ENCODE measurements at places on chromosomes 5 and 9.

- no peak for DNase-seq
Observed at GRCh38 chr5:82234885-82235284, 43.3 kb downstream of the RPS23 start.

GRCh38 chr5:97844797-97845196 lies 661.8 kb upstream of the RIOK2 start:
- DNase-seq: no peak

GRCh38 chr5:88393042-88393441 lies 124.4 kb upstream of the TMEM161B start:
- DNase-seq: no peak

GRCh38 chr9:12776513-12777055 lies 1.8 kb downstream of the LURAP1L start:
- no peak for DNase-seq

GRCh38 chr9:36051317-36051716 lies 14.6 kb downstream of the RECK start:
- DNase-seq: no peak

DNA sequence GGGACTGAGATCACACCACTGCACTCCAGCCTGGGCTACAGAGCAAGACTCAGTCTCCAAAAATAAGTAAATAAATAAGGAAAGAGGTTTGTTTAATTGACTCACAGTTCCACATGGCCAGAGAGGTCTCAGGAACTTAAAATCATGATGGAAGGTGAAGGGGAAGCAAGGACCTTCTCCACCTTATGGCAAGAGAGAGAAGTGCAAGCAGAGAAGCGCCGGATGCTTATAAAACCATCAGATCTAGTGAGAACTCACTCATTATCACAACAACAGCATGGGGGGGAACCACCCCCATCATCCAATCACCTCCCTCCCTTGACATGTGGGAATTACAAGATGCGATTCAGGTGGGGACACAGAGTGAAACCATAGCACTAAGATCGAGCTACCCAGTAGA lies 22.8 kb upstream of the RGMB start:
- DNase-seq: no peak

- DNase-seq: peak; percentile 94
Observed at GRCh38 chr9:119963798-119964372, 594.6 kb upstream of the BRINP1 start.

GRCh38 chr9:70679845-70680244 lies 265.4 kb upstream of the KLF9 start:
- DNase-seq: no peak

GRCh38 chr5:5037674-5038073 lies 102.5 kb upstream of the ADAMTS16 start:
- no peak for DNase-seq

GRCh38 chr5:91139572-91140200 lies 243.4 kb downstream of the ARRDC3 start:
- no peak for DNase-seq

DNA sequence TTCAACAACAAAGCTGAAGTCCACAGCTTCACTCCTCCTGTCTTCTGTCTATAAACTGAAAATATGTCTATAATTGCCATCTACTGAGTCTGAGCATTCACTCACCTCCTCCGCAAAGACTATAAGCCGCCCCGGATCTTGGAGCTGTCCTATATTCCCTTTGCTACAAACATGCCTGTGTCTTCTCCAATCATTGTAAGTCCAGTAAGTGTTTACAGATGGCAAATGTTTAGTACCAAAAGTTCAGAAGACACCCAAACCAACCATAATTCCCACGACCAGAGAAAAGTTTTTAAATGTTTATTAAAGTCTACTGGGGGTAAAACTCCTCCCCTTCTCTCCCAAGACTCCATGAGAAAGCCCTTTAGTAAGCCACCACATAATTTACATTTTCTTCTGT lies 80.9 kb downstream of the EBF1 start:
- no peak for DNase-seq

- no peak for DNase-seq
Observed at GRCh38 chr9:121336665-121337064, 33.4 kb downstream of the STOM start.

GRCh38 chr5:169814522-169814921 lies 165.8 kb downstream of the INSYN2B start:
- no peak for DNase-seq

DNA sequence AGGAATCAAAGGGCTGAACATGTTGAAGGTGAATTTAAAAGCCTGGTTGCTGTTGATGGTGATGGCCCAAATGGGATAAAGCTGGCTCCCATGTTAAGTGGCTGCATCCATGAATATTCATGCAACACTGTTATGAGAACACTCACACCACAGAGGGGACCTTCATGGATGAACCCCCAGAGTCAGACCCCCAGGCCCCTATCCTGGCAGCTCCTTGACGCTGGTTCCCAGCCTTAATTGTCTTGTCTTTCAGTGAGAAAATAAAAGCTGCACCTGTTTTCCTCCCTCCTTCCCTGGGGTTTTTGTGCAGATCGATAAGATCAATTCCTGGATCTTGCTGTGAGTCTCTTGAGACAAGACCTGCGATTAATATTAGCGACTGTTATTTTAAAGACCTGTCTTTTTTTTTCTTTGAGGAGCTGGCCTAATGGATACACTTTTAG lies 371.7 kb downstream of the ICE1 start:
- DNase-seq: no peak

- peak; percentile 59 for DNase-seq
Observed at GRCh38 chr9:70255486-70255885, 3.3 kb upstream of the SMC5 start.

GRCh38 chr9:75101004-75101588 lies 12.8 kb downstream of the OSTF1 start:
- DNase-seq: no peak

DNA sequence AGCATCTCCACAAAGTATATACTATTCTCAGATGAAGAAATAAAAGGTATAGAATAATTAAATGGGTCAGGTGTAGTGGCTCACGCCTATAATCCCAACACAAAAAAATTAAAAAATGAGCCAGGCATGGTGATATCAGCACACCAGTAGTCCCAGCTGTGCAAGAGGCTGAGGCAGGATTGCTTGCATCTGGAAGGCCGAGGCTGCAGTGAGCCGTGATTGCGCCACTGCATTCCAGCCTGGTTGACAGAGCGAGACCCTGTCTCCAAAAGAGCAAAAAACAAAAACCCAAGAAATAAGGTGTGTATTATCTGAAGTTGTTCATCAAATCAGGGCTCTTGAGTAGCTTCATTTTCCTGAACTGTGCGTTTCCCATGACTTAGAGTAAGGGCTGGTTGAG lies 83.2 kb upstream of the MYO10 start:
- DNase-seq: no peak

- DNase-seq: no peak
Observed at GRCh38 chr5:117888688-117889087, 1099.7 kb downstream of the DTWD2 start.

- DNase-seq: no peak
Observed at GRCh38 chr9:117307701-117308100, 107.2 kb downstream of the ASTN2 start.

DNA sequence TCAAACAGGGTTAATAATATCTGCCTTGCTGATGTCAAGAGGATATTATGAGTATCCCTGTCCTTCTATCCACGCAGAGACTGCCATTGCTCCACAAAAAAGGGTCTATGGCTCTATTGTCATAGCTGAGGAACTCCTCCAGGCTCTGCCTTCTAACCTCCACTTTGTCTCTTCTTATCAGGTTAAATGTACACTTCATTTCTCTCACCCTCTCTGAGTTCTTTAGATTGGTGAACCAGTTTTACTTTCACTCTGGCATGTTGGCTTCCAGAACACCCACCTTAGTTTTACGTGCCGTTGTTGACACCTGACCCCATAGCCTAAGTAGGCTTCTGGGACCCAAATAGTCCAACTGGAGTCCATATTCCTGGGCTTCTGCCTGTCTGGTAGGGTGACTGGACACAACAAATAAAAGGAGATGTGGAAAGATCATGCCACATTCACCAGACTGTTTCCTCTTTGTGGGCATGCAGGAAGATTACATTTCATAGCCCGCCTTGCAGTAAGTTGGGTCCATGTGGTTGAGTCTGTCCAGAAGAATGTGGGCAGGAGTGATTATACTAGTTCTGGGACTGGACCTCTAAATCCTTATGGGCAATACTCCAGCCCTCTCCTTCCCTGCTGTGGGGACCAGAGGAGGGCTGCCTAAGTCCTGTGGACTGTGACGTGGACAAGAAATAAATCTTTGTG lies 350.4 kb upstream of the CLINT1 start:
- no peak for DNase-seq

- no peak for DNase-seq
Observed at GRCh38 chr9:134619448-134619982, 22.1 kb upstream of the COL5A1 start.

- DNase-seq: no peak
Observed at GRCh38 chr9:126885131-126885641, 24.7 kb downstream of the ZBTB34 start.

DNA sequence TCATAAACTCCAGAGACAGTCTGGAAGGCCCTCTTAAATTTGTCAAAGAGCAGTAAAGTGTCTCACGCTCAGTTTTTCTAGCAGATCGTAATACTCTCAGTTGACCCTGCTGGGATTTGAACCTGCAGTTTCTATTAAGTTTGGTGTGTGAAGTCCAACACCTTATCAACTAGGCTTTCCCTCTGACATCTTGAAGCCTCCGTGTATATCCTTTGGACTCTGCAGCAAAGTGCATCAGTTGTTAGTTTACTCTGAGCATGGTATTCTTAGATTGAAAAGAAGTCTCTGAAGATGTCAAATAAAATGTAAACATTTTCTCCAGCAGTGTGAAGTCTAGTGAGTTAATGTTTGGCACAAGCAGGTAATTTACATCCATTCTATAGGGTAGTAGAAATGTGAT lies 2.4 kb downstream of the FUBP3 start:
- no peak for DNase-seq

DNA sequence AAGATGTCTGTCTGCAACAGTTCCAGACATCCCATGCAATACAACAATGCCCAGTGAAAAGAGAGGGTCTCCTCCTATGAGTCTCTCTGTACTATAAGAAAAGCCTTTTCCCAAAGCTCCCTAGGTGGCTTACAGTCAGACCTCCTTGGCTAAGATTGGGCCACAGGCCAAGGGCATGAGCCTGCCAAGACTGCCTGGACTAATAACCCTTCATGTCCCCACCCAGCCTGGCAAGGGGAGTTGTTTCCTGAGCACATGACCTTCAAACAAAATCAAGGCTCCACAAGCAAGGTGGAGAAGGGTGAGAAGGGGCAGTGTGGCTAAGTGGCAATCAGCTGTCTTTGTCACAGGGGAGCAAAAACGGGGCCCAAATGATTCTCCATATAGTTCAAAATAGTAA lies 75.6 kb upstream of the ZSWIM6 start:
- DNase-seq: no peak

GRCh38 chr5:103385722-103386121 lies 127.2 kb downstream of the MACIR start:
- DNase-seq: no peak

DNA sequence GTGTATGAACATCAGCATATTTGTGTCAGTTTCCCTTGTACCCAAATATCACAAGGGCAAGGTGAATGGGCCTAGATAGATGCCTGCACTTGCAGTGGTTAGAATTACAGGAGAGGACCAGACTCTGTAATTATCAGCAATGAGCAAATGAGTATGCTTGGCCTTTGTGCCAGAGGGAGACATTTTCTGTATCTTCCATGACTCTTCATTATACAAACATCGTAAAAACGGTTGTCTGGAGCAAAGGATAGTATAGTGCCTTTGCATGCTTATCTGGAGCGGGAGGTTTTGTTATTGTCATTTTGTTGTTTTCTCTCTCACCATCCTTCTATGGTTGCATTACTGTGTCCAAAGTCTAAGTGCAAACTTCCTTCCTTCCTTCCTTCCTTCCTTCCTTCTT lies 1568.5 kb upstream of the NUDT12 start:
- DNase-seq: no peak

GRCh38 chr9:4117835-4118610 lies 181.8 kb downstream of the GLIS3 start:
- DNase-seq: no peak

GRCh38 chr5:89324990-89325389 lies 442.0 kb upstream of the MEF2C start:
- no peak for DNase-seq

DNA sequence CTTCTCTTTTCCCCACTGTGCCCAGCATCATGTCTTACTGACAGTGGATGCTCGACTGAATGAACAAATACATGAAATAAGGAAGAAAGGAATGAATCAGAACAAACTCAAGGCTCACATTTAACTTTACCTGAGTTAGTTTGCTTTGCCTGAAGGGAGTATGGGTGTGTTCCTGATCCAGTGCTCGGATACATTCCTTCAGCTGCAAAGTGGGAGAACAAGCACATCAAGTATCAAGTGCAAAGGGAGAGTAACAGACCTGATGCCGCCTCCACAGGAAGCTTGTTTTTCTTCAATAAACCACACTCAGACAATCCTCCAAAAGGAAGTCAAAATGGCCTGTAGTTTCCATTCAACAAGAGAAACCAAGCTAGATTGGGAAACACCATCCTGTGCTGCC lies 66.1 kb downstream of the KIF24 start:
- DNase-seq: no peak

- no peak for DNase-seq
Observed at GRCh38 chr5:160291467-160291866, 20.9 kb downstream of the CCNJL start.

DNA sequence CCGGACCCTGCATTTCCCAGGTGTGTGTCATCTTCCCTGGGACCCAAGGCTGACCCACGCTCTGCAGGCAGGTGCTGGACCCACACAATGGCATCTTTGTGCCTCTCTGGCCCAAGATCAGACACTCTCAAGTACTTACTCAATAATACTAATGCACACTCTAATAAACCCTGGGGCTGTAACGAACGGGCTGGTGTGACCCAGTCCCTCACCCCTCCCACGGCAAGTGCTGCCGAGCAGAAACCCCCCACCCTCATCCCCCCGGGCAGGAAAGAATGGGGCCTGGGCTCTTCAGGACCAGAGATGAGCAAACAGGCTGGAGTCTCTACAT lies 1.1 kb upstream of the OBP2B start:
- DNase-seq: no peak

GRCh38 chr9:124351672-124352468 lies 63.4 kb downstream of the PSMB7 start:
- DNase-seq: no peak

- DNase-seq: no peak
Observed at GRCh38 chr5:95731571-95732554, 727 bp downstream of the RHOBTB3 start.

GRCh38 chr5:172958331-172959046 lies 735 bp upstream of the RPL26L1 start:
- no peak for DNase-seq

DNA sequence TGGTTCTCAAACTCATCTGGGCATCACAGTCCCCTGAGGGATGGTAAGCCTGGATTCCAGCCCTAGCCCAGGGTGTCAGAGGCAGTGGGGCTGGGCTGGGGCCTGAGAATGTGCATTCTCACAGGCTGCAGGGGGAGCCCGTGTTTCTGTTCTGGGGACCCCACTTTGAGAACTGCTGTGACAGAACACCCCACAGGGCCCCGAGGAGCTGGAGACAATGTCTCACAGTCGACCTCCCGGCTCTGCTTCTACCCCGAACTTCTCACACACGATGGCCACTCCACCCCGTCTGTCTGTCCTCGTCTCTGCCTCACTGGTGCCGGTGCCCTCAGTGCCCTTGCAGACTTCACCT lies 130.0 kb downstream of the CACNA1B start:
- DNase-seq: no peak

Data from fibroblast of skin of left quadriceps (primary cell).